Activated CD4-positive, alpha-beta T cell treated with anti-CD3 and anti-CD28 coated beads, Interleukin-2, amount 10 ng/mL, durations not matched to agents 7 days and 5 days (primary cell): ENCODE measurements at places on chromosomes 2 and 18. TPM values are rescaled to one million over a fixed set of nuclear protein-coding genes. Genes with fewer than 3 reads are reported as not detected.

DNA sequence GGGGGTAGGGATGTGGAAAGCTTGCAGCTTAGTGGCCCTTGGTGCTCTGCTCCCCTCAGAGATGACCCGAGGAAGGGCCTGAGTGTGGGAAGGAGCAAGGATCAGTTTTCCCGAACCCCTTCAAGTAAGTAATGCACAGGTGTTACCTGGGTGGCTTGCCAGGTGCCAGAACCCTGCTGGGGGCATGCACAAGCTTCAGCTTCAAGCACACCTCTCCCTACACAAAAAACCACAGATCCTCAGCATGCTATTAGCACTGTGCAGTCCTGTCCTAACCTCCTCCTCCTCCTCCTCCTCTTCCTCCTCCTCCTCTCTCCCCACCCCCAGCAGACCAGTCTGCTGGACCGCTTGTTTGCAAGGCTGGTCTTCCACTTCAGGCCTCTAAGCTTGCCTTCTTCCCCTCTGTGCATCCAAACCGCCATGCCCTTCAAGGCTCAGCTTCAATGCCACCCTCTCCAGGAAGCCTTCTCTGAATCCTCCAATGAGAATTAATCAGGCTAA, 114.8 kb downstream of the ACAA2 start:
- H3K27ac ChIP-seq, result no peak overlapping the region
- no peaks in the 10 kb centered on the region for H3K36me3 ChIP-seq
- no peak overlapping the region for H3K4me3 ChIP-seq
- no peaks in the 10 kb centered on the region for H3K27me3 ChIP-seq

- H3K36me3 ChIP-seq, result no peaks in the 10 kb centered on the region
- peaks cover 11% of the 10 kb centered on the region for H3K27me3 ChIP-seq
- no peak for DNase-seq
- no peak overlapping the region for H3K27ac ChIP-seq
- no peak overlapping the region for H3K4me3 ChIP-seq
- H3K4me1 ChIP-seq, result peaks cover 2% of the 10 kb centered on the region
Observed at GRCh38 chr2:43874776-43875451, 36.1 kb downstream of the ABCG8 start.

DNA sequence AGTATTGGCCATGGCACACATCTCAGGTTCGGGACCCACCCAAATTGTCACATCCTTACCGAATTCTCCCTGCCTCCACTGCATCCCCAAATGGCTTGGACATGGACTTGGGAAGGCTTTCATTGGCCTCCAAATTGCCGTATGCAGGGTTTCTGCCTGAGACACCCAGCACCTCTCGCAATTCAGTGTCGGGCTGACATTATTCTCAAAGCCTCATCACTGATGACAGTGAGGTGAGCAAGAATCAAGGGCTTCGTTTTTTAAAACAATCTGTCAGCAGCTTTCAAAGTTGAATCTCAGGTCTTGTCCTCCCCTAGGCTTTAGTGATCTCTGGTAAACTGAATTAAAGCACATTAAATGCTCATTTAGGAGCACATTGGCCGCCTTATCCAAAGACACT, 29.5 kb upstream of the TGFA start:
- H3K27me3 ChIP-seq, result peaks cover 4% of the 10 kb centered on the region
- no peak overlapping the region for H3K4me3 ChIP-seq
- H3K27ac ChIP-seq, result no peak overlapping the region
- H3K4me1 ChIP-seq, result no peaks in the 10 kb centered on the region
- no peak for DNase-seq

Gene SPATA3
- total RNA-seq, result 0.71 TPM

- H3K4me3 ChIP-seq, result peak overlapping the region; percentile 95
- H3K27ac ChIP-seq, result peak overlapping the region; percentile 100
- H3K36me3 ChIP-seq, result peaks cover 6% of the 10 kb centered on the region
- H3K27me3 ChIP-seq, result peaks cover 13% of the 10 kb centered on the region
Observed at GRCh38 chr2:30226144-30227032, 4.9 kb upstream of the LBH start.

Gene MC2R
- not detected for total RNA-seq

DNA sequence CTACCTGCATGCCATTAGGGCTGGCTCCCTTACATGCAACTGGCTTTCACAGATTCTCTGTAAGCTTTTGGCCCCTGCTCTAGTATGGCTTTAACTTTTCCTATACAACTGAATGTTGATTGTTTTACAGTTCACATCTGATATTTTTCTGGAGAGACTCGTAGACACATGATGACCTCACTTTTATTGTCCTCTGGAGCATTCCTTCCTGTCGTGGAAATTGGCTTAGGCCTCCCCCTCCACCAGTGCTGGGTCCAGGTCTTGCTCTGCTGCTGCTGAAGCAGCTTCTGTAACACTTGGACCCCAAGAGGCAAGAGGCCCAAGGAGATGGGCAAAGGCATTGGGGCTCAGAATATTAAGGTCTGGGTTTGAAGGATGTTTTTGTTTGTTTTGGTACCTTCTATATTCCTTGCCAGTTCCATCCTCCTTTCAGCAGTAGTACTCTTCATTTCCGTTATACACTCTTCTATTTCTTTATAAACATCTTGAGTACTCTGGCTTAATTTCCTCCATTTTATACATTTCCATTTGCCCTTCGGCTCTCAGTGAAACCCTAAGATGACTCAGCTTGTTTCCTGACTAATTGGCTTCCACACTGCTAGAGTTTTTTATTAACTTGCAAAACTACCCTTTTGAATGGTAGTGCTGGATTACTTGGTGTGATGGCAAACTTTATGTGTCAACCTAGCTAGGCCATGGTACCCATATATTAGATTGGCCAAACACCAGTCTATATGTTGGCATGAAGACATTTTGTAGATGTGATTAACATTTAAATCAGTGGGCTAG, 219.8 kb downstream of the CDCA7 start:
- H3K4me3 ChIP-seq, result no peak overlapping the region
- peaks cover 4% of the 10 kb centered on the region for H3K4me1 ChIP-seq
- DNase-seq, result no peak
- no peaks in the 10 kb centered on the region for H3K36me3 ChIP-seq
- H3K27me3 ChIP-seq, result peaks cover 17% of the 10 kb centered on the region

DNA sequence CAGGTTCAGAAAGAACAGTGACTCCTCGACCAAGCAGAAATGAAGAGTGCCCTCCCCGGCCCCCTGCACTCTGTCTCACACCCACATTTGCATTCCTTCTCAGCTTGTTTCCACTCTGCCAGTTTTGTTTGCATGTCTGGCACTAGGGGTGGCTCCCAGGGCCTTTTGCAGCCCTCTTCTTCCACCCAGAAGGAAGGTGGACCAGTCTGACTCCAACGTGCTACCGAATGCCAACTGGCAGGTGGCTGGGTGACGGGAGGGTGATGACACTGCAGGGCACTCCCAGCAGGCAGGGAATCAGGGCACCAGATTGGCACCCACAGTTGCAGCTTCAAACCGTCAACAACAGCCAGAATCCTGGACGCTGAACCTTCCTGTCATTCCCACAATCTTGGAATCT, 371.1 kb downstream of the TXNL1 start:
- H3K27ac ChIP-seq, result no peak overlapping the region
- no peak overlapping the region for H3K4me3 ChIP-seq
- no peaks in the 10 kb centered on the region for H3K36me3 ChIP-seq
- no peaks in the 10 kb centered on the region for H3K4me1 ChIP-seq
- DNase-seq, result no peak

- no peak for DNase-seq
- H3K27ac ChIP-seq, result peak overlapping the region; percentile 96
- peaks cover 52% of the 10 kb centered on the region for H3K36me3 ChIP-seq
- H3K27me3 ChIP-seq, result no peaks in the 10 kb centered on the region
Observed at GRCh38 chr18:12837747-12838146, 46.3 kb downstream of the PTPN2 start.

GRCh38 chr2:12498704-12499103, 218.0 kb upstream of the TRIB2 start:
- H3K36me3 ChIP-seq, result peaks cover 58% of the 10 kb centered on the region
- peaks cover 88% of the 10 kb centered on the region for H3K4me1 ChIP-seq
- no peaks in the 10 kb centered on the region for H3K27me3 ChIP-seq
- H3K27ac ChIP-seq, result peak overlapping the region; percentile 93
- no peak overlapping the region for H3K4me3 ChIP-seq
- no peak for DNase-seq

Gene DPY30
- 58.2 TPM for total RNA-seq

GRCh38 chr18:50928551-50928950, 39.3 kb upstream of the ELAC1 start:
- H3K36me3 ChIP-seq, result peaks cover 52% of the 10 kb centered on the region
- DNase-seq, result no peak
- no peak overlapping the region for H3K4me3 ChIP-seq
- H3K27ac ChIP-seq, result no peak overlapping the region
- H3K27me3 ChIP-seq, result no peaks in the 10 kb centered on the region

Gene PDE1A
- not detected for total RNA-seq

- H3K27ac ChIP-seq, result no peak overlapping the region
- no peak overlapping the region for H3K4me3 ChIP-seq
- no peak for DNase-seq
- H3K27me3 ChIP-seq, result no peaks in the 10 kb centered on the region
- H3K36me3 ChIP-seq, result no peaks in the 10 kb centered on the region
Observed at GRCh38 chr2:163401481-163401880, 334.3 kb downstream of the FIGN start.

- H3K27ac ChIP-seq, result no peak overlapping the region
- no peak overlapping the region for H3K4me3 ChIP-seq
- H3K27me3 ChIP-seq, result no peaks in the 10 kb centered on the region
- no peaks in the 10 kb centered on the region for H3K36me3 ChIP-seq
- no peaks in the 10 kb centered on the region for H3K4me1 ChIP-seq
- no peak for DNase-seq
Observed at GRCh38 chr18:36264283-36264682, 33.2 kb upstream of the FHOD3 start.

- DNase-seq, result no peak
- no peak overlapping the region for H3K4me3 ChIP-seq
- no peaks in the 10 kb centered on the region for H3K27me3 ChIP-seq
- H3K4me1 ChIP-seq, result no peaks in the 10 kb centered on the region
- no peak overlapping the region for H3K27ac ChIP-seq
Observed at GRCh38 chr2:109521233-109522062, 92.3 kb downstream of the SEPTIN10 start.

- H3K36me3 ChIP-seq, result no peaks in the 10 kb centered on the region
- no peaks in the 10 kb centered on the region for H3K4me1 ChIP-seq
- no peak for DNase-seq
- H3K27ac ChIP-seq, result no peak within 1 kb of the TSS
- H3K27me3 ChIP-seq, result peaks cover 64% of the 10 kb centered on the region
Observed at GRCh38 chr2:238847841-238848690, at the start of gene TWIST2. TWIST2 (plus strand) TSS chr2:238848085; CDS start chr2:238848216, 131 bp downstream.

DNA sequence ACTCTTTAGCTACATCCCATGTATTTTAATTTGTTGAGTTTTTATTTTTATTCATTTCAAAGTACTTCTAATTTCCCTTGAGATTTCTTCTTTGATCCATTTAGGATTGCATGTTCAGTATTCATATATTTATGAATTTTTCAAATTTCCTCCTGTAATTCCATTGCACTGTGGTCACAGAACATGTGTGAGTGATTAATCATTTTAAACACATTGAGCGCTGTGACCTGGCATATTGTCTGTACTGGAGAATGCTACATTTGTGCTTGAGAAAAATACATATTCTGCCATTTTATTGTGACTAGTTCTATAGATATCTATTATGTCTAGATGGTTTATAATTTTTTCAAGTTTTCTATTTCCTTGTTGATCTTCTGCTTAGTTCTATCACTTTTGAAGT, 353.7 kb downstream of the RAD51AP2 start:
- H3K4me3 ChIP-seq, result no peak overlapping the region
- no peaks in the 10 kb centered on the region for H3K4me1 ChIP-seq

Gene CENPO
- total RNA-seq, result 56.4 TPM

- no peak overlapping the region for H3K4me3 ChIP-seq
- no peak overlapping the region for H3K27ac ChIP-seq
- no peaks in the 10 kb centered on the region for H3K27me3 ChIP-seq
Observed at GRCh38 chr2:148907085-148907785, 32.2 kb downstream of the KIF5C start.

Gene INO80C
- 22.0 TPM for total RNA-seq

Gene COBLL1
- not detected for total RNA-seq

DNA sequence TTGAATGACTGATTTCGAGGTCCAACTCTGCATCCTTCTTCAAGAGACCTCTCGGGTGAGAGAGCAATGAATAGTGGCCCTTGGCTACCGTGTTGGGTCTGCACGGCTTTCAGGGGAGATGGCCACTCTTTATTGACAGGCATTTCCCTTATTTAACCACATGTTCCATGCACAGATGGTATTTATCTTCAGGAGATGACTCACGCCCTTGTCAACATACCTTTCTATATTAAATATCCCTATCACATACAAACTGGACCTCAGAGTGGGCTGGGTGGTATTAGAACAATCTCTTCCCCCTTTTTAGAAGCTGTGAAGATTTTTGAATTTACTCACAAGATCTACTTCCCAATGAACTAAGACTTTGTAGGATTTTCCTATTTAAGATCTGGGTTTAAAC, 109.6 kb upstream of the CDC42EP3 start:
- no peaks in the 10 kb centered on the region for H3K4me1 ChIP-seq
- no peak overlapping the region for H3K4me3 ChIP-seq
- H3K36me3 ChIP-seq, result no peaks in the 10 kb centered on the region
- no peaks in the 10 kb centered on the region for H3K27me3 ChIP-seq
- no peak overlapping the region for H3K27ac ChIP-seq
- DNase-seq, result no peak

GRCh38 chr18:3653263-3653850, 203.4 kb downstream of the TGIF1 start:
- no peak overlapping the region for H3K27ac ChIP-seq
- H3K36me3 ChIP-seq, result no peaks in the 10 kb centered on the region
- no peak for DNase-seq
- H3K27me3 ChIP-seq, result no peaks in the 10 kb centered on the region
- no peak overlapping the region for H3K4me3 ChIP-seq
- peaks cover 29% of the 10 kb centered on the region for H3K4me1 ChIP-seq

Gene LIPG
- not detected for total RNA-seq

GRCh38 chr2:177422271-177422670, 29.7 kb downstream of the AGPS start:
- no peak for DNase-seq
- H3K4me3 ChIP-seq, result no peak overlapping the region
- H3K27ac ChIP-seq, result no peak overlapping the region
- H3K4me1 ChIP-seq, result peaks cover 14% of the 10 kb centered on the region
- no peaks in the 10 kb centered on the region for H3K27me3 ChIP-seq
